ENCODE measurements at places on chromosomes 5 and 9.

GRCh38 chr9:752681-753200 is 88.8 kb upstream of the DMRT1 start:
- DNase-seq: no peak

DNA sequence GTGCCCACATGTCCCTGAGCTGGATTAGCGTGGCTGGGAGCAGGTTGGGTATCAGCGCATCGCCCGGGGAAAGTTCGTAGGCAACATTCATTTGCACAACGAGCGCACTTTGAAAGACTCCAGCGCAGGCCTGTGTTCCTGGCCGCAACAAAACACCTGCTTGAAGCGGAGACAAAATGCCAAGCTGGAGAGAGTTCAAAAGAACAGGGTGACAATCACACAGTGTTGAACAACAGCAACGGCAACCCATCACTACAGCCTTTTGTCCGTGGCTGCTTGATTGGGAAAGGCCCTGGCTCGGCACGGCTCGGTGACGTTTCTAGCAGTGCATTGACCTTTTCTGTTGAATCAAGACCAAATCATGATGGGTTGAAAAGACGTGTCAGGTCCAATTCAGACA is 336.3 kb downstream of the IRX1 start:
- no peak for DNase-seq

- no peak for DNase-seq
Observed at GRCh38 chr9:12735665-12736064, 39.2 kb upstream of the LURAP1L start.

DNA sequence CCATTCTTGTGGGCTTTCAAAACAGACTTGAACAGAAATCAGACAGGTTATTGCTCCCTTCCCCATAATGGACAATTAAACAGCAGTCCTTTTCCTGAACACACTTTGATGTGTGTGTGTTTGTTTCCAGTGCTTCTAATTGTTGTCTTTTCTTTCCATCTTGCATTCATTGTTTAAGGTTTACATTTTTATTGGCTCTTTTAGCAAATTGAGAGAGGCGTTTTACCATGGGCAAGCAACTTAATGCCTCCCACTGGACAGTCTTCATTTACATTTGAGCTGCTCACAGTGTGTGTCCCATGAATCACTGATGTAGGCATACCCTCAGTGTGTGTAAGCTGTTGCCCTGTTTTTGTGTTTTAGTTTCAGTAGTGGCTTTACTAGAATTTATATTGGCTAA is 25.0 kb downstream of the WDR36 start:
- DNase-seq: no peak

DNA sequence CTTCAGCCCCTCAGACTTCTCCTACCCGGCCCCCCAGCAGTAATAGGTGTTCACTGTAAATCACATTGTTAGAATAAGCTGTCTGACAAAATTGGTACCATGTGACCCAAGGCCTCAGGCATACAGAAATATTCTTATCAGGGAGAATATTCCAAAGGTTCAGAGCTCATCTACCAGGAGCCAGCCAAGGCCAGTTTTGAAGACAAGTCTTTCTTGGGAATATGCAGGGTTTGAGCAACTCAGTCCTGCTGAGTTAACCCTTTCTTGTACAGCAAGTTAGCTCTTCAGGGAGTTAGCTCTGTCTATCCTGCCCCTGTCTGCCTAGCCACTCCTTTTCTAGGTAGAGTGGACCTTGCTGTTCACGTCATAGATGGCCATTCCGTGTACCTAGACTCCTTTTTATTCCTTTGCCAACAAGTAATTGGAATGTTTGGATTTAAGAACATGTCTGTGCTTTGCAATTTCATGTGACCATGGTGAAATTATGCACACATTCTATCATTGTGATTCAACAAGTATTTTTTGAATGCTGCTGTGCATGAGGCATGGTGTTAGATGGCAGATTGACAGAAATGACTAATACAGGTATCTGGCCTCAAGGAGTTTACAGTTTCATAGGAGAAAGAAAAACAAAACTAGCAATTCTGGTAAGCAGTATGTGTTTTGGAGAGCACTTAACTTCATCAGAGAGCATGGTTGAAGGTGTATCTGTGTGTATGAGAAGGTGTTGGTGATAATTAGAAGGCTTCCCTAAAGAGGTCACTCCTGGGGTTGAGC is 22.6 kb downstream of the TGFBR1 start:
- no peak for DNase-seq

DNA sequence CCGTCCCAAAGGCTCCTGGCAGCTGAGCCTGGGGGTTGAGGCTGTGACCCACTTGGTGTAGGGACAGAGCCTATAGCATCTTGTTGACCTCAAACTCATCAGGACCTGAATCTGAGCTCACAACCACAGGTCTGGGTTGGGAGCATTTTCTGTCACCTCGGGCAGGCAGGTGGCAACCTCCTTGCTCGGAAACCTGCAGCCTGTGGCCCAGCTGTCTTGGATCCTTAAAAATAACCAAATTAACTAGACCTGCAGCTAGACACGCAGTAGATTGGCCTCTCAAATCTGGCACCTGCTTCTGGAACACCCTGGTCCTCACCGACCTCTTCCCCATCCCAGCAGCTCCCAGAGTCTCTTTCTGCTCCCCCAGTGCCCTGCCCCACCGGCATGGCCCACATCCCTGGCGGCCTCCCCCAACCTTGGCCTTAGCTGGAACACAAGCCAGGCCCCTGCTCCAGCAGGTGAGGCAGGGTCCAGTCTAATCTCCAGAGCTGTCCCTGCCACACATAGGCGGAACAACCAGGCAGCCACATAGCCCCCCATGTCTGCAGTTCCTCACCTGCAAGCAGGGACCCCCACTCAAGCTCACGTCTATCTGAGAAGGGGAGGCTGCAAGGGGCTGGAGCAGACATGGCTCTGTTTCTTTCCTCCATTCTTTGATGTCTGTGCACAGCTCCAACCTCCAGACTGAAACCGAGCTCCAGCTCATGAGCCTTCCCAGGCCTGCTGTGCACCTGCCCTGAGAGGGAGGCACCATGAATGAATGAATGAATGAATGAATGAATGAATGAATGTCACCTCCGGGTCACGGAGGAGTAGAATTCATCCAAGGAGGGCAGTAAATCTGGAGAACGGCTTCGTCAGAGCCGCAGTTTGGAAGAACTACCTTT is 28.3 kb downstream of the PAEP start:
- peak; percentile 66 for DNase-seq

- no peak for DNase-seq
Observed at GRCh38 chr5:138504799-138505198, 38.2 kb downstream of the ETF1 start.

DNA sequence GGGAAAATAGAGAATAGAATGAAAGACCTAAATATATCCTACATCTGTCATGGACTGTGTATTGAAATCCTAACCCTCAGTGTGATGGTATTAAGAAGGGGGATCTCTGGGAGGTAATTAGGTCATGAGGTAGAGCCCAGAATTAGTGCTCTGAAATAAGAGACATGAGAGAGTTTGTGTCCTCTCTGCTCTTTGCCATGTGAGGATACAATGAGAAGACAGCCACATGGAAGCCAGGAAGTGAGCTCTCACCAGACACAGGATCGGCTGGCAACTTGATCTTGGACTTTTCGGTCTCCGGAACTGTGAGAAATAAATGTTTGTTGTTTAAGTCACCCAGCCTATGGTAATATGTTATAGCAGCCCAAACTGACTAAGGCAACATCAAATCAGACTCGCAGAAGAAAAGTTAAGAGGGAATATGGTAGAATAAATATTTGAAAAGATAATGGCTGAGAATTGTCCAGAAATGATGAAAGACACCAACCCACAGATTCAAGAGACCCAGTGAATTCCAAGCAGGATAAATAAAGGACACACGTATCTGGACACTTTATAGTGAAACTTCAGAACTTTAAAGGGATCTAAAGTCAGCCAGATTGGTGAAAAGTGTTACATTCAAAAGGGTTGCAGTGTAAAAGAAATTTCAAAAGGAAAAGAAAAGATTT is 12.7 kb upstream of the SLC36A1 start:
- DNase-seq: no peak

DNA sequence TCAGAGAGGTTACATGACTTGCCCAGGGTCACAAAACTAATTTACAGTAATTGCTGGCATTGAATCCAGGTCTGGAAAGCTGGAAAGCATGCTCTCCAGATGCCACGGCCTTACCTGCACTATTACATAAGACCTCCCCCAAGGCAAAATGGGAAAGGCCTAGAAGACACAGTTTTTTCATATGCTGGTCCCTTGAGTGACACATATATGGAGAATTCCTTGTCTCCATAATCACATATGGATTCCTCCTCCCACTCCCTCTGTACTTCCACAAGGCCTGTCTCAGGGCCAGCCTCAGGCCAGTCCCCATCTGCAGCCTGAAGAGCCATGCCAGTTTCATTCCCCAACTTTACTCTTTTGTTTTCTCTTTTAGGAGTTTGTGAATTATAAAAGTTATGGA is 28.6 kb upstream of the MEIKIN start:
- DNase-seq: no peak

- DNase-seq: peak; percentile 37
Observed at GRCh38 chr5:146560205-146560812, 44.3 kb upstream of the GPR151 start.

DNA sequence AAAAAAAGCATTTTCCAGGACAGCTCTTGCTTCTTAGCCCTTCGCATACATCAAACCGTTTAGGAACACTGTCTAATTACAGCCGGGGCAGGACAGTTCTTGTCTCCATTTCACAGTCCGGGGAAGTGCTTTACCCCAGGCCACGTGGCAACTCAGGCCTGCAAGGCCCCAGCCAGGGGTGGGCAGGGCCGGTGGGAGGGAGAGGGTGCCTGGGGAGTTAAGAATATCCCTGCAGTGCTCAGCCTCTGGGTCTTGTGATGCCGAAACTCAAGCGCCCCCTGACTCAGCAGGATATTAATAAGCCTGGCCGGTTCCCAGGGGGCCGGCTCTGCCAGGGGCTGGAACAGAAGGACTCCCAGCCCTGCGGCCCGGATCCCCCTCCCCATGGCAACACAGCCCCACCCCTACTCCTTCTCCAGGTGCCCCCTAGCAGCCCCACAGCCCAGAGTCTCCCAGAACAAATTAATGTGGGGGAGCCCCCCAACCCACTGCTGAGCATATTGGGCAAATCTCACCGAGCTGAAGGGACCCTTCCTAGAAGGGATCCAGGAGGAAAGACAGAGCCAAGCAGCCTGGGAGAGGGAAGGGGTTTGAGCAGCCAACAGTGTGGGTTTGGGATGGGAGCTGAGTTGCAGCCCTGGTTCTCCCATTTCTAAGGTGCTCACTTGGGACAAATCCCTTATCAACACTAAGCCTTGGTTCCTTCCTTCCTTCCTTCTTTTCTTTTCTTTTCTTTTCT is 45.3 kb downstream of the PLPP7 start:
- peak; percentile 94 for DNase-seq

DNA sequence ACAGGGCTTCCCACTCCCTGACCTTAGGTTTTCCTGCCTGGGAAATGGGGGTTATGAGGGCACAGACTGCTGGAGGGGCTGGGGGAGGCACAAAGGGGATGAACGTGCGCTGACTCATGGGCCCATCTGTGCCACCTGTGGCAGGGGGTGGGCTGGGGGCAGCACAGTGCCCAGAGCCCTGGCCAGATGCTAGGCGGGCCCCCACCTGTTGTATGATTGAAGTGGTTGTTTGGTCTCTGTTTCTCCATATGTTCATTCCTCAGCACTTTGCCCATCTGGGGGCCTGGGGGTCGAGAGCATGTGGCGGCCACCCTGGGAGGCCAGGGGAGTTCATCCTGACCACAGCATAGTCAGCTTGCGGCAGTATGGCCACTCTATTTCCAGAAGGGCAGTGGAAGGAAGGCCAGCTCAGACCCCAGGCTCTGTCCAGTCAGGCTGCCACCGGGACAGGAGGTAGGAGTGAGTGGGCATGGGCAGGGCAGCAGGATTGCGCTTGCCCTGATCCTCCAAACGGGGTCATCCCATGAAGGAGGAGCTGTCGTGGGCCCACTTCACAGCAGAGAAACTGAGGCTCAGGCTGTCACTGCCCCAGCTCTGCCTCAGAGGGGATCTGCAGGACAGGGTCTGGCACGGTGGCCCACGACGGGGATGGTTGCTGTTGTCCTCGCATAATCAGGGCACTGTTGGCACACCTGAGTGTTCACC is 841 bp upstream of the NINJ1 start:
- DNase-seq: no peak

- no peak for DNase-seq
Observed at GRCh38 chr5:69444127-69444754, 29.3 kb downstream of the MARVELD2 start.
